ENCODE measurements at places on chromosomes 6 and 20.

- no peak for DNase-seq
Measured at GRCh38 chr20:23645575-23645974, 7.8 kb upstream of the CST3 start.

DNA sequence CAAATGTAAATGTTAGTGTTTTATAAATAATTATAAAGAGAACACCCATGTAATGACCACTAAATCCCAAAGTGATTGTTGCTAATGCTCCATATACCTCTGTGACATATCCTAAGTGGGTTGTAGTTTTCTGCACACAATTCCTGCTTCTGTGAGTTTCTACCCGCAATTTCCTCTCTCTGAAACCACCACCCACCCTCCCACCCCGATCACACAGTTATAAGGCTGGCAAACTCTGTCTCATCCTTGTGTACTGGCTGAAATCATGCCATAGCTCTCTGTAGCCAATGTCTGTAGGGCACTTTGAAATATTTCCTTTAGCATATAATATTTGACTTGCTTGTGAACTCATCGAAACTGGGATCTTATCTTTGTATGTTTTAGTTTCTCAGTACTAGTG lies 236.6 kb downstream of the PLCB1 start:
- no peak for DNase-seq

DNA sequence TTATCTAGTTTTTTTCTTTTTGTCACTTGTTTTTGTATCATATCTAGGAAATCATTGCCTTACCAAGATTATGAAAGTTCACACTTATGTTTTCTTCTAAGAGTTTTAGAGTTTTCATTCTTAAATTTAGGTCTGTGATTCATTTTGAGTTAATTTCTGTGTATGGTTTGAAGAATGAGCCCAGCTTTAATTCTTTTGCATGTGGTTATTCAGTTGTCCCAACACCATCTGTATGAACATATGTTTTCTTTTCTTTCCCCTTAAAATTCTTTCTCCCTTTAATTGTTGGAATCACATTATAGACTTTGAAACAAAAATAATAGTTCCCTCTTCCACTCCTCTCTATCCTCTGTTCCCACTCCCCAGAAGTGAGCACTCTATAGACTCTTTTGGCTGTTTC lies 85.4 kb downstream of the SLX4IP start:
- DNase-seq, result no peak

DNA sequence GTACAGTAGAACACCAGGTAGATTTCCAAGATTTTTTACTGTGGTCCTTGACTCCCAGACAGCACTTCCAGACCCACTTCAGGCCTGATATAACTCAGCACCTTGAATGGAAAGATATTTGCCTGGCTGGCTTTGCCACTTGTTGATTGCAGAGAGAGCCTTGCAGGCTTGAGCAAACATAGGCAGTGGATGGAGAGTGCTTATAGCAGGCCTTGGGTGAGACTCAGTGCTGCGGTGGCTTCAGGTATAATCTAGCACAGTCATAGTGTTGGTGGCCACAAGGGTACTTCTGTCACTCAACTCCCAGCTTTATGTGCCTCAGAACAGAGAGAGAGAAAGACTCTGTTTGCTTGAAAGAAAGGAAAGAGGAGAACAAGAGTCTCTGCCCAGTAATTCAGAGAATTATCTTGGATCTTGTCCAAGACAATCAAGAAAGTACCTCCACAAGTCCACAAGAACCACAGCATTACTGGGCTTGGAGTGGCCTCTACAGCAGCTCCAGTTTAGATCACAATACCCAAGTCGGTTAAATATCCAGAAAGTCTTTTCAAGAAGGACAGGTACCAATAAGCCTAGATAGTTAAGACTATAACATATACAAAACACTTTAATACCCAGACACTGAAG lies 70.5 kb upstream of the FKBP1C start:
- DNase-seq, result no peak

DNA sequence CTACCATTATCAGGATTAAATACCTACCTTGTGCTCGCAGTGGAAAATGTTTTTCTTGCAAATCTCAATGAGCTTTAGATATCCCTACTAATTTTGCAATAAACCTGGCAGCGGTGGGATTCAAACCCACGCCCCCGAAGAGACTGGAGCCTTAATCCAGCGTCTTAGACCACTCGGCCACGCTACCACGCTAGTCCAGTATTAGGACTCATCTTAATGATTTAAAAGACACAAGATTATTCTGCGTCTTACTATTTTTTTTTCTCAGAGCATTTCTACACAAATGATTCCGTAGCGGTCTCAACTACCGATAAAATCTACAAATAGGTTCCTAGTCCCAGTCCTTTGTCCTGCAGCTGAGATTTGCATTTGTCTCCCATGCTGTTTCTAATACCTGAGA lies 35.2 kb upstream of the ZSCAN23 start:
- DNase-seq, result no peak

- no peak for DNase-seq
Measured at GRCh38 chr6:83702077-83702476, 6.8 kb downstream of the SNAP91 start.

DNA sequence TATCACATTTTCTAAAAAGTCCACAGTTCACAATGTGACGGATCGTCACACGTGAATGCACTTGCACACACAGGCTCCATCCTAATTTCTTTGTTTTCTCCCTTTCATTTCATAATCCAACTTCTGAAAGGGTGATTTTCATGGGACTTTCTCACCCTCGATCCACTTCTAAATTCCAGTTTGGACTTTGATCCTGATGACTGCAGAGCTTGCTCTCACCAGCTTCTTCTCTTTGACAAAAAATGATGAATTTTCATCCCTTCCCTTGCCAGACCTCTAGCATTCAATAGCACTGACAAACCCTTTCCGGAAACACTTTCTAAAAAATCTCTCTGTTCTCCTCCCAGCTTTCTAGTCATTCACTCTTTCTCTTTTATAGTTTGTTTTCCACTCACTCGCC lies 341.2 kb downstream of the SYNE1 start:
- no peak for DNase-seq

GRCh38 chr6:90502866-90503407 lies 83.9 kb downstream of the MAP3K7 start:
- no peak for DNase-seq

GRCh38 chr6:100657678-100658330 lies 193.1 kb upstream of the SIM1 start:
- DNase-seq, result no peak

DNA sequence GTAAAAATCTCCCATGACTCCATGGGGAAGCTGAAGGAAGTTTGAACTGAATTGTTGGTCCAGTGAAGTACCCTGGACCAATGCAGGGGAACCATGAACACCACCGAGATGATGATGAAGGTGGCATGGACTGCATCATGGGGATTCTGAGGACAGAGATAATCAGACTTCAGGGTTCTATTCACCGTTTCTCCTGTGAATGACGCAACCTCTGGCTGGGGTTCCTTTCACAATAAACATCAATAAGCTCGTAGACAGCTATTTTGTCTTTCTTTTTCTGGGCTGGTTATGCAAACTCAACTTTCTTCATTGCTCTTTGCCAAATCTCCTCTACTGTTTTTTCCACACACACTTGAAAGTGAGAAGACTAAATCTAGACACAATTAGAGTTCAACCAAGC lies 87.9 kb upstream of the NKX2-2 start:
- DNase-seq, result no peak

DNA sequence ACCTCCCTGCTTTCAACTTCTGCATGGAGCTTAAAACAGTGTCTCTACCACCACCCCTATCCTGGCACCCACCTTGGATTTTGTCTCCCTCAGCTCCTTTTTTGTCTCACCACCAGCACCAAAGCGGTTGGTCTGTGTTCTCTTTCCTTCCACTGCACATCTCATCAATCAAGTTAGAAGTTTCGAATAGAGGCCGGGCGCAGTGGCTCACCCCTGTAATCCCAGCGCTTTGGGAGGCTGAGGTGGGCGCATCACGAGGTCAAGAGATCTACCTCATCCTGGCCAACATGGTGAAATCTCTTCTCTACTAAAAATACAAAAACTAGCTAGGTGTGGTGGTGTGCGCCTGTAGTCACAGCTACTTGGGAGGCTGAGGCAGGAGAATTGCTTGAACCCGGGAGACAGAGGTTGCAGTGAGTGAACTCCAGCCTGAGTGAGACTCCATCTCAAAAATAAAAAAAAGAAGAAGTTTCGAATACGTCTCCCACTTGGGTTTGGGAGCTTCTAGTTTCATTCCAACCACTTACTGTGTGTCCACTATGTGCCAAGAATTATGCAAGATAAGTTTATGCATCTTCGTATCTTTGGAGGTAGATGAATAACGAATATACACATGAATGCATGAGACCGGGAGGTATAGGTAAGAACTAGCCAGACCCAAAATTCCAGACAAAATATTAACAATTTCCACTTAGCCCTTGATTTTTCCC lies 5.9 kb downstream of the PCED1A start:
- DNase-seq, result no peak

DNA sequence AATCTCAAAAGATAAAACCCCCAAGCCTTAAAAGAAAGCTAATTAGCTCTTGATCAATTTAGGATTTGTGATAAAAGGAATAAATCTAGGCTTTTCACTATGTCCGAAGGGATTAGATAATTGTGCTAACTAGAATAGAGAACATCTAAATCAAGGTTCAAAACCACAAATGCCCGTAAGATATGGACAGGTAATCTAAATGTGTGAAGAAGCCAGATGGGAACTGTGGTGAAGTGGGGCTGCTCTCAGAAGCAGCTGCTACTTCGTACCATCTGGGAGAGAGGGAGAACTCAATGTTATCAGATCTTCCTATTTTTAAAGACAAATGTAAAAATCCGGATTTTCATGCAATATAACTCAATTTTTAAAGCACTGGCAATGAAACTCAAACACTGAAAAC lies 44.2 kb downstream of the NCOA6 start:
- DNase-seq, result no peak

DNA sequence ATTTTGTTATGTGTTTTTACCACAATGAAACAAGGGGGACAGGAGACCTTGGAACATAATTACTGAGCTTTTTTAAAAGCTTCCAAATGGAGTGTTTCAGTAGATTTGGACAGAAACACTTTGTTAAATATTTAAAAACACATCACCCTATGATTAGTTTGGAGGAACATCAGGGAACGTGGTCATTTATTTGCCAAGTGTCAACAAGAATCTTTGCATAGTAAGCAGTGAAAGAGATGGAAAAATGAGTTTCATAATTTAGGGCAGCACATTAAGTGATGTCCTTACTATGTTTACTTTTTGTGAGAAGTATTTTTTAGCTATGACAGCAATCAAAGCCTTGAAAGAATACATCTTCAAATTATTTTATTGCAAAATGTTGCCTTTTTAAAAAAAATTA lies 82.6 kb downstream of the PROKR2 start:
- DNase-seq, result no peak

GRCh38 chr6:114157848-114158247 lies 185.0 kb downstream of the HS3ST5 start:
- DNase-seq, result no peak

DNA sequence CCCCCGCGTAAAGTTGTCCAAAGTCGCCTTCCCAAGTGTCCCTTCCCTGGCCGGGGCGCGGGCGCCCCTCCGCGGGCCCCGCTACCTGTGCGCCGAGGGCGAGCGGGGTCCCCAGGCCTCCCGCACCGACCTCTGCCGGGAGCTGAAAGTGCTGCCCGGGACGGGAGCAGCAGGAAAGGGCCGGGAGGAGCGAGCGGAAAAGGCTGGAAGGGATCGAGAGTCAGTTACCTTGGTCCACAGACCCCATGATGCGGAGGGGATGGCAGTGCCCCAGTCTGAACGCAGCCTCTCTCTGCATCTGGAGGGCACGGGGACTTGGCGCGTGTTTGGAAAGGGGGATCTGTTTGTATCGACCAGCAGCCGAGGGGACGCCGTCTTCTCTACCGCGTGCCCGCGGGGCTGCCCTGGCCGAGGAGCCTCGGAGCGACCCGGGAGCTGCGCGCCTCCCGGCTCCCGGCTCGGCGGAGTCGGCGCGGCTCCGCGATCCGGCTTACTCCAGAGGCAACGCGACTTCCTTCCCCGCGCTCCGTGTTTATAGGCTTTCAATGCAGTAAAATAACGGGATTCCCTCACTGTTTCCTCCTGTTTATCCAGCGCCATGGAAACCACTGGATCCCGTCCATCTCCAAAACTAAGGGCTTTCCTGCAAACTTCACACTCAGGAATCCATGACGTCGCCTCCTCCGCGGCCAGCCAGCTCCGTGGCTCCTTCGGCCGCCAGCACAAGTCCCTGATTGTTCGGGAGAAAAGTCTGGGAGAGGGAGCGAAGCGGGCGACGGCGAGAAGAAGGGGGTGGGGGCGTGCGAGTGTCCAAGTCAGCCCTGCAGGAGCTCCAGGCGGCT lies 20.0 kb upstream of the NFATC2 start:
- peak; percentile 50 for DNase-seq

DNA sequence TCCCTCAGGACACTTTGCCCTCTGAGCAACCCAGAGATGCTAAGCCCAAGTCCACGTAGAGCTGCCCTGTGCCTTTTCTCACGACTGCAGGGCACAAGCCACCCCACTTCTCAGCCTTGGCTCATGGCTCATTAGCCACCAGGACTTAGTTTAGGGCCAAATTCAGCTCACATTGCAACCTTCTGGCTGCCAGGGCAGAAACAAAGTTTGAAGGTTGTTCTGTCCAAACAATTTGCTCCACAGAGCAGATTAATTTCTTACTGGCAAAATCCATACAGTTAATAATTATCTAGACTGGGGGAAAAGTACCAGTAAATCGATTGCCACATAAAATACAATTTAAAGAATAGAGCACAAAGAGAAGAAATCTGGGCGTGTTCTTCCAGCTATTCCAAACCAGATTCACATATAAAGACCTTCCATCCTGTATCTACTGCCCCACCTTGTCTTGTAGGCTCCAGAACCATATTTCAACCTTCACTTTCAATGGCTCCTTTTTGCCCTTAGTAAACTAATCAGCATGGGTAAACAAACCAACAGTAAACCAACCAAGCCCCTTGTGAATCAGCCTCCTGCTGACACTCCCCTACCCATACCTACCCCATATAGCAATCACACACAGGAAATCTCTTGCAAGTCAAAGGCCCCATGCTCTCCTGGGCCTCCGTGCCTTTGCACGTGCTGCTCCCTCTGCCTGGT lies 101.9 kb downstream of the QRSL1 start:
- DNase-seq, result no peak

DNA sequence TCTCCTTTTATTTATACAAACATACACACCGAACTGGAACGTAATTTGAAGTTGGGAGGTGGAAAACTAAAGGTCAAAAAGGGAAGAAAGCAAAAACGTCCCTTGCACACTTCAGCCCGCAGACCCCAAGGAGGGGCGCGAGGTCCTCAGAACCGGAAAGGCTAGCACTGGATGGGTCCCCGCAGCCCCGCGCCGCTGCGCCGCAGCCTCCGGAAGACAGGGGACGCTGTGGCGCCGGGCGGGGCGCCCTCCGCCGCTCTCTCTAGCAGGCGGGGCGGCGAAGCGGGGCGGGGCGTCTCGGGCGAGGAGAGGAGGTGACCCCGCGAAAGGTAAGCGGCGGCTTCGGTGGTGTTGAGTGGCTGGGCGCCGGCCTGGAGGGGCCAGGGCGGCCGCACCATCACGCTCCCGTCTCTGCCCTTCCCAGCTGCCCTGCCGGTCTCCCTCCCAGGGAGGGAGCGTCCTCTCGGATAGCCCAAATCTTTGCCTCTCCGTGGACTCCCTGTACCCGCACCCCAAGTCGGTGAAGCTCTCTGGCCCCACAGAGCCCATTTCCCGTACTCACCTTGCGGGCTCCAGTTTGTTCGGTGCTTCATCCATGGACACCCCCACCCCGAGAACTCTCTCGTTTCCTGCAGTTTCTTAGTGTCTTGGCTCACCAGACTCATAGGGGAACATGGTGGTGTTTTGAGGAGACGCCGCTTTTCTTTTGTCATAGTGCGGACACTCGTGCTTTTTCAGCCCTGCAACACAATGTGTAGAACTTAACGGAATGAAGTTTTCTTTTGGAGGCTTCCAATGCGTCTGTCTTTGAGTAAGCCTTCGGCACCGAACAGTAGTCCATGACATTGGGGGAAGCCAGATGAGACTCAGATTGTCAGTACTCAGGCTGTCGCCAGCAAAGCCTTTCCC lies at the start of gene SMIM8:
Gene SMIM8, plus strand, starts transcription at position 285 of the 909 bp plus-strand sequence. CDS start 14,444 bp downstream, outside the sequence.
- peak; percentile 93 for DNase-seq
